ENCODE measurements at places on chromosomes 5 and 9.
A peak's percentile ranks its signal among the peaks of the same experiment; 100 is the strongest.

GRCh38 chr5:150119421-150120061 is 33.2 kb upstream of the CSF1R start:
- DNase-seq, result no peak

DNA sequence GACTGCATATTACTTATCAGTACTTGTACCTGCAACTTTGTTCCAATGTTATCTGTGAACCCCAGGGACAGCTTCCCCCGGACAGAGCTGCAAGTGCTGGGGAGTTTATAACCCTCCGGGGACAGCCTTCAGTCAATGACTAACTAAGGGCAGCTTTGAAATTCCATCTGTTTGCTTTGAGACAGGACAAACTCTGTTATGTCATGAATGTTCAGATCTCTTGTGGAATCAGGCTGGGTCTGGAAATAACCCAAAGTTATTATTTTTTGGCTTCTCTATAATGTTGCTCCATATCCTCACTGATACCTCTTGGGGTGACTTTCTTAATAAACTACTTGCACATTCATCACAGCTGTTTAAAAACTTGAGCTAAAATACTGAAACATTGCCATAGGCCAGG is 617.5 kb upstream of the TLE4 start:
- no peak for DNase-seq

- DNase-seq, result no peak
These were observed 34.3 kb downstream of the SLC12A7 start for GRCh38 chr5:1077491-1078020.

DNA sequence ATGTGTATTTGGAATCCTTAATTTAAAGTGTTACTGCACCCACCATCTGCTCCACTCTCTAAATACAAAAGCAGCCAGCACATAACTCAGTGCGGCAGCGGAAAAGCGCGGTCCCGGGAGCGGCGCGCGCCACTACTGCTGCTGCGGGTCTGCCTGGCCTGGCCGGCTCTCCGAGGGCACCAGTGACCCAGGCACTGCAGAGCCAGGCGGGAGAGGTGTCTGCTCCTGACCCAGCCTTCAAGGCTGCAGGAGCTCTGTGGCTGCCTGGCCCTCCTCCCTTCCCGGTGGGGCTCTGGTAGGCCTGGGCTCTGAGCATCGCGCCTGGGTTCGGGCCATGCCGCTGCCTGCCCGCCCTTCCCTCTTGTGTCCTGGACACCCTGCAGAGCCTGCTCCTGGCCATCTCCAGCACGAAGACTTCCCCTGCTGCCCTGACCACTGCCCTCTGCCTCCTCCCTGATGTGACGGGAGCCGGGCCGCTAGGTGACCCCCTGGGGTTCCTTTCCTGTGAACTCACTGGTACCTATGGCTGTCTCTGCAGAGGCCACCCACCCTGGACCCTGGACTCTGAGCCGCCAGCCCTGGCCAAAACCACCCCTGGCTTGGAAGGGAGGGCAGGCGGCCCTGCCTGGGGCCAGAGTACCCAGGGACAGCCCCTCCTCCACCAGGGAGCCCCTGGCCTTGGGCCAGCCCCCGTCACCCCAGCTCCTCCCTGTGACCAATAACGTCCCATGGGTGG is 32.8 kb upstream of the UBAC1 start:
- DNase-seq, result no peak

DNA sequence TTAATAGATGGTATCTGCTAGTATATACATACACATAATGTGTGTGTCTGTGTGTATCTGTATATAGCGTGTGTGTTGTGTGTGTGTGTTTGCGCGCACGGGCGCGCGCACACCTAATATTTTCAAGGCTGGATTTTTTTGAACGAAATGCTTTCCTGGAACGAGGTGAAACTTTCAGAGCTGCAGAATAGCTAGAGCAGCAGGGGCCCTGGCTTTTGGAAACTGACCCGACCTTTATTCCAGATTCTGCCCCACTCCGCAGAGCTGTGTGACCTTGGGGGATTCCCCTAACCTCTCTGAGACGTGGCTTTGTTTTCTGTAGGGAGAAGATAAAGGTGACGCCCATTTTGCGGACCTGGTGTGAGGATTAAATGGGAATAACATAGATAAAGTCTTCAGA is 757 bp downstream of the FXN start:
- peak; percentile 21 for DNase-seq

DNA sequence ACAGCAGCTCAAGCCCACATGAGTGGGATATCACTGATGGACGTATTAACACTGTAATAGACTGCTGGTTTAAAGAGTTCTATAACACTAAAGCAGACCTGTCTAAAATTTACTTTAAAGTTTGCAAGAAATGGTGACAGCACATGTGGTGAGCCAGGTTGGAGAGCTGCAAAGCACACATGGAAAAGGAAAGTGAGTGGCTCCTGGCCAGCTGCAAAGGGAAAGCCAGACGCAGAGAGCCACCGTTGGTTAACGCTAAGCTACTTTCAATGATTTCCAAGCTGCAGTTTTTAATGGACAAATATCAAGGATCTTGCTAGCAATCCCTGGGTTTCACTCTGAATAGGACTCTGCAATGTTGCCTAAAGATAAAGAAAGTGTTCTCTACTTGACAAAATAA is 89.9 kb downstream of the CTNND2 start:
- no peak for DNase-seq

DNA sequence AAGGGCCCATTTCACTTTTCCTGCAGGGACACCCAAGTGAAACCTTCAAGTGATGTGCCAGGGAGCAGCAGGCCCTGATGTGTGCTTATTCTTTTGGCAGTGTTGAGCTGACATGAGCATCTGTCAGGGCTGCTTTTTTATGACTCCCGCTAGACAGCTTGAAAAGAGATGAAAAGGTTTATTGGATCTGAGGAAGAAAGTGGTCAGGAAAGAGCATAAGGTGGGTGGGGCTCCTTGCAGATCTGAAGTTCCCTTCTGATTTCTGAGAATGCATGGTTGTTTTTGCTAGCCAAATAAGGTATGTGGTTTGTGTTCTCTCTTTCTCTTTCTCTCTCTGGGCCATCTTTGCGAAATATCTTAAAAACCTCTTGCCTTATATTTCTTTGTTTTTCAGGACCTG is 316.1 kb downstream of the DMRT2 start:
- DNase-seq, result no peak

DNA sequence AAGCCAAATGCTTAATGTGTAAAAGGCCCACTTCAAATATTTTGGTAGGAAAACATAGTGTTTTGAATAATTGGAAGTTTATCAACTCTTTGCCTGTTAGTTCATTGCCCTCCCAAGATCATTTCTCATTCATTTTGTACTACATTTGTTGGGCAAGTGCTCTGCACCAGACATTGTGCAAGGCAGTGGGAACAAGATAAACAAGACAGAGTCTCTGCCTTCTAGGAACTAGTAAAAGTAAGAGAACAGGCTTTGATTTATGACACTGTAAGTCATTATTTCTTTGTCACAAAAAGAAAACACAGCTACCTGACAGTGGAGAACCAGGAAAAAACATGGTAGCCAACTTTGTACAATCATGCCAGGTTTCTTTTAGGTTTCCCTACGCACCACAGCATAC is 63.7 kb upstream of the PAM start:
- no peak for DNase-seq

GRCh38 chr9:99040911-99041582 is 63.9 kb upstream of the TGFBR1 start:
- no peak for DNase-seq

DNA sequence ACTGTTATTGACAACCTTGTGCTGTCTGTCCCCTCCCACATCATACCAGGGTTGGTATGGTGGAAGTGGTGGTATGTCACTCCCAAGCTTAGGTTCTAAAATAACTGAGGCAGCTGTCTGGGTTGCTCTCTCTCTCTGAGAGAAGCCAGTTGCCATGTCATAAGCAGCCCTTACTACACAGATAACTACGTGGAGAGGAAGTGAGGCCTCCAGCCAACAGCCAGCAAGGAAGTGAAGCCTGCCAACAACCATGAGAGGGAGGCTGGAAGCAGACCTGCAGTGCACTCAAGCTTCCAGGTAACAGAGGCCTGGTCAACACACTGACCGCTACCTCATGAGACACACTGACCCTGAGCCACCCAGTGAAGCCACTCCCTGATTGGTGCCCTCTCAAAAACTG is 18.6 kb downstream of the CTNNAL1 start:
- DNase-seq, result no peak
